ACHN (cell line): ENCODE measurements at places on chromosomes 1 and 21.

DNA sequence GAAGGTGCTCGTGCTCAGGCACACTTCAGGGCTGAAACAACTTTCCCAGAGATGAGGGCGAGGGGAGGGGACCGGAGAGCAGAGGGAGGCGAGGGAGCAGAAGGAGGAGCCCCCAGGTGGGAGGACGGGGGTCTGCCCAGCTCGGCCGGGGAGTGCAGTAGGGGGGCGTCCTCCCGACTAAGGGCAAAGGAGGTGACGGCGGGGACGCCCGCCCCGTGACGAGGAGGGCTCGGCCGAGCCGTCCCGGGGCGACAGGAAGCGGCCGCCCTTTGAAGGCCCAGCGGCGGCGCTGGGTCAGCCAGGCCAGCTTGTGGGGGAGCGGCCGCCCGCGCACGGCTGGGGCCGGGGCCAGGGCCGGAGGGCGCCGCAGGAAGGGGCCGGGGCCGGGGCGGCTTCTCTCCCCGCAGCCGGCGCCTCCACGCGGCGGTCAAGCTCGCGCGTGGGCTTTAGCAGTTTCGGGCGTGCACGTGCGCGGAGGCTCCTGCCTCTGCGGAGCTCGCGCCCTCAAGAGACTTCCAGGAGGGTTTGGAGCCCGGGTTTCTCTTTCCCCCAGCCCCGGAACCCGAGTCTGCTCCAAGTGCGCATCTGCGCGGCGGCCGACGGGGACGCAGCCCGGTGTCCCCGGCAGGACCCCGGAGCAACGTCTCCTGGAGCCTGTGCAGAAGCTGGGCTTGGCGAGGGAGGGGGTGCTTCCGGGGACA lies 100.8 kb upstream of the SLC45A1 start:
- no peak for DNase-seq

DNA sequence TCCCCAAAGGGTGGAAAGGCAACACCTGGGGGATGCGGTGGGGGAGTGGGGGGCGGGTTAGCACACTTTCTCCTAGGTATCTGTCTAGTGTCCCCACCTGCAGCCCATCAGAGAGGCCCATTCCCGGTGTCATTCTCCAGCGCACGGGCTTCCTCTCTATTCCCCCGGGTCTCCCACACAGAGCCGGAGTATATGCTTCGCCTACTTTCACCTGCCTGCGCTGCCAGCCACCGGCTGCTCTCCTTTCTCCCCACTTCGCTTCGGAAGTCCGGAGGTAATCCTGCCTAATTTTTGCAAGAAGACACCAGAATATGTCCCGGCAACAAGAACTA lies 852 bp downstream of the RGS7 start:
- no peak for DNase-seq

GRCh38 chr1:61851849-61852669 lies 109.8 kb downstream of the PATJ start:
- peak; percentile 56 for DNase-seq

- no peak for DNase-seq
Observed at GRCh38 chr1:4633346-4633745, 21.1 kb upstream of the AJAP1 start.

DNA sequence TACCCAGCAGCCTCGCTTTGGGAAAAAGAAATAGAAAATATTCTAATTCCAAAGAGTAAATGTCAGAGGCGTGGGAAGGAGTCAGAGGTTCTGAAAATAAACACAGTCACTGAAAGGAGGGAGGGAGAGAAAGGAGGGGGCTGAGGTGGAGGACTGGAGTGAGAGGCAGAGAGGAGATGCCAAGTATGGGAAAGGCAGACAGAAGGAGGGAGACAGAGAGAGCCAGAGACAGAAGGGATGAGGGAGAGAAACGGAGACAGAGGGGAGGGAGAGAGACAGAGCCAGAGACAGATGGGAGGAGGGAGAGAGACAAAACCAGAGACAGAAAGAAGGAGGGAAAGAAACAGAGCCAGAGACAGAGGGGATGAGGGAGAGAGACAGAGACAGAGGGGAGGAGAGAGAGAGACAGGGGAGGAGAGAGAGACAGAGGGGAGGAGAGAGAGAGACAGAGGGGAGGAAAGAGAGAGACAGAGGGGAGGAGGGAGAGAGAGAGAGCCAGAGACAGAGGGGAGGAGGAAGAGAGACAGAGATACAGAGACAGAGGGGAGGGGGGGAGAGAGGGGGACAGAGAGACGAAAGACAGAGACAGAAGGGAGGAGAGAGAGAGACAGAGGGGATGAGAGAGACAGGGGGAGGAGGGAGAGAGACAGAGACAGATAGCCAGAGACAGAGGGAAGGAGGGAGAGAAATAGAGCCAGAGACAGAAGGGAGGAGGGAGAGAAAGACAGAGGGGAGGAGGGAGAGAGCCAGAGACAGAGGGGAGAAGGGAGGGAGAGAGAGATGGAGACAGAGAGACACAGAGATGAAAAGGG lies 525.5 kb downstream of the MATN1 start:
- DNase-seq, result no peak

DNA sequence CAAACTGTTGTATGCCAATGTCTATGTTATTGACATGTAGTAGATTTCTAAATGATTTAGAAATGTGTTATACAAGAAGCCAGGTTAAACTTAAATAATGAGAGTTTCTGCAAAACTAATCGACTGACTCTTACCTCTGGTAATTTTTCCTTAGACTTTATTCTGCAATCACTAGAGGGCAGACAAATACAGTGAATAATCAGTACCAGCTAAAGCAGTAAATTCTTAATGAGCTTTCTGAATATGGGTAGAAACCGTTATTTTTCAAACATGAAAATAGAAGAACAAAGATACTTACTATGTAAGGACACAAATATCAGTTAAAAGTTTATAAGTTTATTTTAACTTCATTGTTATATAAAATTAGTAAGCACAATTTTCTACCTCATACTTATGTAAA lies 97.9 kb upstream of the RGS1 start:
- DNase-seq, result peak; percentile 68

GRCh38 chr1:232813760-232814159 lies 8.5 kb downstream of the MAP10 start:
- no peak for DNase-seq
